SK-N-DZ (cell line): ENCODE measurements at places on chromosomes 11 and 22.

DNA sequence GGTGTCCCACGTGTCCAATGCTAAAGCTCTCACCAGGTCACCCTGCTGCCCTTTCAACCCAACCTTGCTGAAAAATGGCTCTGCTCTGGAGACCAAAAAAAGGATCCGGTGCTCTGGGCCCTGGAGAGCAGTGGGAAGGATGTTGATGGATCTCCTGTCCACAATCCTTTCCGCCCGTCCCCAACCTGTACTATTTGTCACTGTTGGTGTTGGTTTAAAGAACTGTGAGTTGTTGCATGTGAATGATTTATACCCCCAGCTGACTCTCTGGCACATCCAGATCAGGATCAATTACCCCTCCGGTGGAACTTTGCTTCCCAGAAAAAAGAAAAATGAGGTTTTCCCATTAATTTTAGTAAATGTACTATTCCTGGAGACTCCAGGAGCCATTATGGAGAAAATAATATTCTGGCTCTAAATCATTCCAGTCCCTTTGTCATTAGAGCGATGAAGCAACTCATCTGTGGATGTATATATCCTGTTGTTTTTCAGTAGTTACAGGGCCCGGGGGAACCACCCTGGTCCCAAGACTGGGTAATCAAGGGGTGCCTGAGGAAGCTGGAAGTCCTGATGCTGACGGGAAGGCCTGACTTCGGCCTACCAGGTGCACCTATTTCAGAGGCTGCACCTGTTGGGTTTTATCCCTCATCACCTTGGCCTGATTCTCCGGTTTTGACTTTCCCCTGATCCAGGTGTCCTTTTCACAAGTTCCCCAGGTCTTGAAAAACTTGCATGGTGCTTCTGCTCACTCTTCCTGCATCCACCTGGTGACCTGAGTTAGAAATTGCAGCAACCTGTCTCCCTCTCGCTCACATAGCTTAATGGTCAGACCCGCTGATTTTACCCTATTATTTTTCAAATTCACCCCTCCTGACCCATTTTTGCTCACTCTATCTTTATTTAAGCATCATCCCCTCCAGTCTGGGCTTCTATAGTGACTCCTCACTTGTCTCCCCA, 209.2 kb upstream of the SEZ6L start:
- DNase-seq: no peak

DNA sequence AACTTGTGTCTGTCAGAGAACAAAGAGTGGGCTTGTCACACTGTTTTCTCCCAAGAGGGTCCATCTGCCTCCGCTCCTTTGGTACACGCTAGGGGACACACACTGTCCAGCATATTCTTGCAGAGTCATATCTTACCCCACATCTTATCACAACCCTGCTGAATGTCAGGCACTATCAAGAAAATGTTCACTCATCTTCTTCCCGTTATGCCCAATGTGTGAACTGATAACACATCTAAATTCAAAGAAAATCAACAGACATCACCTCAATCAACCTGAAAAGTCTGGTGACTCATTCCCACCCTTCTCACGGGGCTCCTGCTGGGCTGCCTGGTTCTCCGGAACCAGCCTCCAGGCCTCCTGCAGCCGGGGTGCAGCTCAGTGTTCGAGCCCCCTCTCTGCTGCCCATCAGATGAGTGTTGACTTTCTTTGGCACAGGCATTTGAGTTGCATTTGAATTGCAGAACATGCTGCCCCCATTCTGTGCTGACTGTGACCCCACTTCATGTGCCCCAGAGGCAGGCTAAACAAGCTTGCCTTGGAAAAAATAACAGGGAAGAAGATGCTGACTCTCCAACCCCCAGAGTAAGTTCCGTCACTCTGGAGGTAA, 19.4 kb downstream of the GRAP2 start:
- no peak for DNase-seq

DNA sequence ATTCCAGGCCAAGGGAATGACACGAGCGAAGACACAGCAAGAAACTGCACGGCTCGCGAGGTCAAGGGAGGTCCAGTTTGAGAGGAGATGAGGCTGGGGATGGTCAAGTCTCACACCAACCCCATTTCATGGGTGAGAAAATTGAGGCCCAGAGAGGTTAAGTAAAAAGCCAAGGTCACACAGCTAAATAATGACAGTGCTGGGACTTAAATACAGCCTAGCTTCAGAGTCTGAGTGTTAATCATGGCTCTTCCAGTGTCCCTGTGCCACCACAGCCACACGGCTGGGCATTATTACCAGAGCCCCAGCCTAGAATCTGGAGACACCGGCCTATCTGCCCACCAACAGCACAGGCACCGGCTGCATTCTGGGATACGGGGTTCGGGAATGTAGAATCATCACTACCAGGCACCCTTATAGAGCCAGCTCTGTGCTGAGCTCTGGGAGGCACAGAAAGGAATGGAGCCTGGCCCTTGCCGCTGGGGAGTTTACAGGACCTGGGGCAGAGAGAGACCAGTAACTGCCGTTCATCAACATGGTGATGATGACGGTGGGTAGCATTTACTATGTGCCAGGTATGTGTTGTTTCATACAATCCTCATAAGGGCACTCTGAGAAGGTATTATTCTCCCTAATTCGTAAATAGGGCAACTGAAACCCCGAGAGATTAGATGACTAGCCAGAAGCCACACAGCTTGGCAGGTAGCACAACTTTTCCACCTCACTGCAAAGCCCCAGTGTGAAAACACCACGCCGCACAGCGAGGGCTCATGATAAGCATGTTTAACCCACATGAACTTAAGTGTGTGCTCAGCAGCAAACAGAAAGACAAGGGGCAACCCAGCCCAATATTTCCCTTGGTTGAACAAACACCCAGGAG, 51.8 kb downstream of the CD6 start:
- DNase-seq: no peak

DNA sequence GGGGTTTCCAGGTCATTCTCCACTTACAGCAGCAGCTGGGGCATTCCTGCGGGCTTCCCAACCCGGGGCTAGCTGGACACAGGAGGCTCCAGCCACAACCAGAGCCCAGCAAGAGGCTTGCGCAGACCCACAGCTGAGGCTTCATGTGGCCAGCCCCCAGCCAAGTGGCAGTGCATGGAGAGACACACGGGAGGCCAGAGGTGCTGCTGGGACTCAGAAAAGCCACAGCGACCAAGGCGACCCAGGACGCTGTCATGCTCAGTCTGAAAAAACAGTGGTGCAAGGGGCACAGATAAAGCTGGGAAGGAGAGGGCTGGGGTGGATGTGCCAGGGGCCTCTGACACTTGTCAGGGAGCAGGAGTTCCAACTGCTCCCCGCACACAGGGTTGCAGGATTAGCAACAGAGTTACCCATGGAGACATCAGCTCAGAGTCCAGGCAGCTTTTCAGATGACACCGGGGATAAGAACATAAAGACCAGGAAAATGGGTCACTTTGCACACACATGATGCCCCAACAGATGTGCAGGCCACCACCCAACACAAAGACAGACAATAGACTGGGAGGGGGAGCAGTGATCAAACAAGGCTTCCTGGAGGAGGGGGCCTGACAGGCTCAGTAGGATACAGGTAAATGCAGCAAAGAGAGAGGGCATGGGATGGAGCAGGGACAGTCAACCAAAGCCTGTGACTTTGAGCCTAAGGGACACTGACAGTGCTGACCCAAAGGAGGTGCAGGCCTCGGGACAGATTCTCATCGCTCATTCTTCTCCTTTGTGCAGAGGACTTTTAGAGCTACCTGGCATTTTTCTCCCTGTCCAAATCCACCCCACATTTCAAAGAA, 6.9 kb upstream of the NEAT1 start:
- DNase-seq: no peak

- no peak for DNase-seq
These were observed 464.7 kb downstream of the INSC start for GRCh38 chr11:15579287-15580001.

GRCh38 chr11:19756675-19757475, 44.2 kb downstream of the NAV2 start:
- DNase-seq: no peak

DNA sequence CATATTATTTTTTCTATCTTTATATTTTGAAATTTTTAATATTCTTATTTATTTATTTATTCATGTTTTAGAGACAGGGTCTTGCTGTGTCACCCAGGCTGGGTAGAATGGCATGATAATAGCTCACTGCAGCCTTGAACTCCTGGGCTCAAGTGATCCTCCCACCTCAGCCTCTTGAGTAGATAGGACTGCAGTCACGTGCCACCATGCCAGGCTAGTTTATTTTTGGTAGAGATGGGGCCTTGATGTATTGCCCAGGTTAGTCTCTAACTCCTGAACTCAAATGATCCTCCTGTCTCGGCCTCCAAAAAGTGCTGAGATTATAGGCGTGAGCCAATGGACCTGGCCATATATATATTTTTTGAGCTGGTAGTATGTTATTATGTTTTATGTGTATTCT, 2.4 kb upstream of the SPDYC start:
- no peak for DNase-seq

DNA sequence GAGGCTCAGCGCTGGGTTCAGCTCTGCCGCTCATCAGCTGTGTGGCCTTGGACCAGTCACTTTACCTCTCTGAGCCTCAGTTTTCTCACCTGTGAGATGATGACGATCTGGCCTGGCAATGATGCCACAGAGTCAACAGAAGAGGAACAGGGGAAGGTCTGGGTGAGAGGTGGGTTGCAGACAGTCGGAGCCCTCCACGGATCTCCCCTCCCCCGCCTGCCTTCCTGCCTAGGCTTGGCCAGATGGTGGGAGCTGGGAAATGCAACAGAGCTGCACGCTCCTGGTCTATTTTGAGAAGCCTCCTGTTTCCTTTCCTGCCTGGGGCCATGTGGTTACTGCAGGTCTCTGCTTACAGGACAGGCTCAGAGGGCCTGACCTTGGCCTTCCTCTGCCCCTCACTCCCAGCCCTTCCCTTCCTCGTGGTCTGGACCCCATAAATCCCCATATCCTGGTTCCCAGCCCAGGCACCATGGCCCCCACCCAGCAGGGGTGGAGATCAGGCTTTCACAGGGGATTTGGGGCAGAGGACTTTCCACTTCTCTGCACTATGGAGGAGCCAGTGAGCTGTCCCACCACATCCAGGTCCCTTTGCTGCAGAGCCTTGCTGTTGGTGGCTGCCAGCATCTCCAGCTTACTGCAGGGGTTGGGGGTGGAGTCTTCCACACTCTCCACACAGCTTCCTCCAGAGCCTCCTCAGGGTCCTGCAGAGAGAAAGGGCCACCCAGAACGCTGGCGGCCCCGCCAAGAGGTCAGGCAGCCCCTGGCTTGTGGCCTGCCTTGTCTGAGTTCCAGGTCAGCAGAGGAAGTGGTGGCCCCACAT, 46.9 kb downstream of the C11orf96 start:
- peak; percentile 81 for DNase-seq

DNA sequence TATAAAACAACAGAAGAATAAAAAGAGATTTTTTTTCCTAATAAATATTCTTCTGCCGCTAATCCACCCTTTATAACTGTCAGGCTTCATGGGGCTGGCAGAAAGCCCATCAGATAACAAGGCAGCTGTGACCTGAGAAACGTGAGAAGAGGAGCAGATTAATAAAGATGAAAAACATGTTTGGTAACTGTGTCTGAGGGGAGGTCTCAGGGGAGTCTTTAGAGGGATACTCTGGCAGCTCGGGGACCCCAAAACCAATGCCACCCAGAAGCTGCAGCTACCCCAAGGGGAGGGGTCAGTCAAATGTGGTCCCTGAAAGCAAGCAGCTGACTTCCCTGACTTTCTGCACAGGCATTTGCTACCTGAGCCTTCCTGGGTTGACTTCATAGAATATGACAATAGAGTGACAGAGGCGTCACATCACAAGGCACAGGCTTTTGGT, 48.4 kb upstream of the POU2AF1 start:
- DNase-seq: peak; percentile 75

DNA sequence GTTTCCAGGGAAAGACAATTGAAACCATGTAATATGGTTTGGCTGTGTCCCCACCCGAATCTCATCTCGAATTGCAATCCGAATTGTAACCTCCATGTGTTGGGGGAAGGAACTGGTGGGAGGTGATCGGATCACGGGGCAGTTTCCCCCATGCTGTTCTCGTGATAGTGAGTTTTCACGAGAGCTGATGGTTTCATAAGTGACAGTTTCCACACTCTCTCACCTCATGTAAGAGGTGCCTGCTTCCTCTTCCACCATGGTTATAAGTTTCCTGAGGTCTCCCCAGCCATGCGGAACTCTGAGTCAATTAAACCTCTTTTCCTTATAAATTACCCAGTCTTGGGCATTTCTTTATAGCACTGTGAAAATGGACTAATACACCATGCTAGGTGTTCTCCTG, 148.3 kb upstream of the CADM1 start:
- DNase-seq: no peak

GRCh38 chr22:19287076-19287707, 4.3 kb downstream of the CLTCL1 start:
- DNase-seq: no peak

DNA sequence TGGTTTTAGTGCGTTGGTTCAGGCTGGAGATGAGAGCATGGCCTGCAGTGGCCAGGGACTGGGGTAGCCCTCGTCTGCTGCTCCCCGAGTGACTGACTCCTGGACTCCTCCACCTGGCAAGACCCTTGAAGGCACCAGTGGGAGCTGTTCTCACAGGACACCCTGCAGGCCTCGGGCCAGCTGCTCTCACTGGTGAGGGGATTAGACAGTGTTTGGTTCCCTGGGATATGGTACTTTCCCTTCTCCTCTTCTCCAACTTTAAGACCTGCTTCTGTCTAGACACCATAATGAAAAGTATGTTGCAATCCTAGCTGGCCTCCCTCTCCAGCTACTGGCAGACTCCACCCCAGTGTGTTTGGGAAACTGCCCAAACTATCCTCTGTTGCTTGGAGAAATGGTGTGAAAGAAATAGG, 168.8 kb upstream of the CADM1 start:
- no peak for DNase-seq

DNA sequence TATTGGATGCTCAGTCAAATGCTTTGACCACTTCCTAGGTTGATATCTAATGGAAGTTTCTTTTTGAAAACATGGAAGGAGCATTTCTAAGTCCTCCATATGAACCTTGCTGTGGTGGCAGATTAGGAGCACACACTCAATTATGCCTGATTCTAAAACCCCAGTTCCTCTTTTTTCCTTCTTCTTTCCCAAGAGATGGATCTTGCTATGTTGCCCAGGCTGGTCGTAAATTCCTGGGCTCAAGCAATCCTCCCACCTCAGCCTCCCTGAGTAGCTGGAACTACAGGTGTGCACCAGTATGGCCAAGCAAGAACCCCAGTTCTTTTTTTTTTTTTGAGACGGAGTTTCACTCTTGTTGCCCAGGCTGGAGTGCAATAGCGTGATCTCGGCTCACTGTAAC, 3.0 kb downstream of the LYVE1 start:
- no peak for DNase-seq

DNA sequence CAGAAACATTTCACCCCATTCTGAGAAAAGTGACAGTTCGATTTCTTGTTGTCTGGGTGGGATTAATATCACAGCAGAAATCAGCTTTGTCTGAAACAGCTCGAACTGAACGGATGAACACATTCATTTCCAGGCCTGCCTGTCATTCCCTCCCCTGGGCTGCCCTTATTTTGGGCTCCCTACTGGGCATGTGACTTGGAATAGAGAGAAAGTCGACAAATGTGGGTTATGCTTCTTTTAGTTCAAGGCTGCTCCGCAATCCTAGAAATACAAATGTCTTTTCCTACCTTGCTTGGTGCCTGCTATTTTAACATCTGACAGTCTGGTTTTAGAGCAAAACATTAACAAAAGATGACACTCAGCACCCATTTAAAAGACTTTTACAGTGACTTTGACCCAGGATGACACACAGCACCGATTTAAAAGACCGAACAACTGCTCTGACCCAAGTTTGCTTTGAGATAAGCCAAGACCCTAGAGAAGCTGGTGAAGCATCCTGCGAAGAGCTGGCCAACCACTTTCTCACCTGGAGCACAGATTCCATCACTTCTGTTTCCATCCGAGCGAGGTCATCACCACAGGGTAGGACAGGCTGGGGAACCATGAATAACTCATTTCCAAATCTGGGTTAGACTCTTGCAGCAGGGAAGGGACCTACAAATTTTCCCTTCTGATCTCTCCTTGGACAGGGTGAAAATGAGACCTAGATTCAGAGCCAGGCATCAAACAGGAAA, 13.1 kb downstream of the CLMP start:
- no peak for DNase-seq
